Sciatic nerve (tissue), 2 donors: ENCODE measurements at places on chromosomes 7 and 10. TPM values are rescaled to one million over a fixed set of nuclear protein-coding genes. Genes with fewer than 3 reads are reported as not detected.

GRCh38 chr7:24299192-24299591 is 15.2 kb downstream of the NPY start:
- no peak for DNase-seq

GRCh38 chr7:151381348-151382078 is 28.3 kb downstream of the WDR86 start:
- DNase-seq, result peak; percentile 60

GRCh38 chr10:71504570-71504969 is 107.8 kb downstream of the CDH23 start:
- DNase-seq, result no peak

- no peak for DNase-seq
These were observed 1.7 kb upstream of the TRIP6 start for GRCh38 chr7:100865372-100865911.

- DNase-seq, result no peak
These were observed 289.6 kb downstream of the SDHAF3 start for GRCh38 chr7:97407106-97407505.

DNA sequence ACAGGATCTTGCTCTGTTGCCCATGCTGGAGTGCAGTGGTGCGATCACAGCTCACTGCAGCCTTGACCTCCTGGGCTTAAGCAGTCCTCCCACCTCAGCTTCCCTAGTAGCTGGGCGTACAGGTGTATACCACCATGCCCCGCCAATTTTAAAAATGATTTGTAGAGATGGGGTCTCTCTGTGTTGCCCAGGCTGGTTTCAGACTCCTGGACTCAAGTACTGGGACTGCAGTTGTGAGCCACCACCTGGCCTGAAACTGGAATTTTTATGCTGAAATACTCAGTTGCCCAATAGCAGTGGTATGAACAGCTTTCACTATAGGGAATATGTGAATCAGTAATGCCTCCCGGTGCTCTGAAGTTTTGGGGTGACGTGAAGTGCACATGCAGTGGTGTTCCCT is 7.6 kb downstream of the ZRANB1 start:
- DNase-seq, result no peak

DNA sequence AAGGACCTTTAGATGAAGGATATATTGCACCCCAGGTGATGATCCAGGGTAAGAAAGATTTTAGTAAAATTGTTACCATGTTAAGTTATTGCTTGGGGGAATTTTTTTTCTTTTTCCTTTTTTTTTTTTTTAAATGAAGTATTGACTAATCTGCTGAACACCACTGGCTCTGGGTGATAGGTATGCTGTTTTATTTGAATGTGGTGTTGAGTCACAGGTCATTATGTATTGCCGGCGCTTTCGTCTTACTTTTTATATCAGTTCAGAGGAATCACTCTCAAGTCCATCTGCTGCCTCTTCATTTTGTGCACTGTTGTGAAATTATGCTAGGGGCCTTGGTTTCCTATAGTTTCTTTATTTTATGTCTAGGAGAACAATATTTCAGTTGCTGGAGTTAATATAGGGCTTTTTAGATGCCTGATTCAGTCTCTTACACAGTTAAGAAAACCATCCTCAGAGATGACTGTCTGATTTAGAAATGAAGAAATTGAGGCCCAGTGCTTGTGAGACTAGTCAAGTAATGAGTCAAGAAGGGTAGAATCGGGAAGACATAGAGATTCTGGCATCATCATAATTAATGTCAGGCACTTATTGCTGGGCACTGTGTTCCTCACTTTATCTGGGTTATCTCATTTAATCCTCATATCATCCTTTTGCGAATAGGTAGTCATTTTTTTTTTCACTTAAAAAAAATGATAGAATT is 38.7 kb downstream of the NRF1 start:
- no peak for DNase-seq

DNA sequence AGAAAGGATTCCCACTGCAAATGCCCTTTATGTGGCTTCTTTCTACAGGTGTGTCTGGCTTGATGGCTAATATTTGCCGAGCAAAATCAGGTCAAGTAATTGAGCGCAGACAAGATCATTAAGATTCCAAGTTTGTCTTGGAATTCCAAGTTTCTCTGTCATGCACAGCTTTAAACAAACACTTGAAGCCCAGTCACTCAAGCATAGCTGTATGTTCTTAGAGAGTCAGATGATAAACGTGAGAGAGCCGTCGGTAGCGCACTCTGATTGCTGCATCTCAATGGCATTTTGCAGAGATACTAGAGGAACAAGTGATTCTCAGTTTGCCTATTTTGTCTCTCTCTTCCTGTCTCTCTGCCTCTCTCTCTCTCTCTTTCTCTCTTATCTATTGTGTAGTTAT is 658 bp downstream of the DMBT1 start:
- no peak for DNase-seq

DNA sequence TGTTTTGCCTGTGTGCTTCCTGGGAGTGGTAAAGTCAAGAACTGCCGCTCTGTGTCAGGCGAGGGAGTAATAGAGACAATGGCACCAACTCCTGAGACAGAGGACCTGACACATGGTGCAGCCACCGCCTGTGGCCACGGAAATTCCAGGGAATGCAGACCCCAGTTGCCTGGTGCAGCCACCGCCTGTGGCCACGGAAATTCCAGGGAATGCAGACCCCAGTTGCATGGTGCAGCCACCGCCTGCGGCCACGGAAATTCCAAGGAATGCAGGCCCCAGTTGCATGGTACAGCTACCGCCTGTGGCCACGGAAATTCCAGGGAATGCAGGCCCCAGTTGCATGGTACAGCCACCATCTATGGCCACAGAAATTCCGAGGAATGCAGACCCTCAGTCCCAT is 8.7 kb downstream of the DIP2C start:
- DNase-seq, result no peak

Gene SPDYE3
- total RNA-seq, result not detected

Gene CHAT
- not detected for total RNA-seq

Gene LRMDA
- 16.6 TPM for total RNA-seq

Gene DKK1
- total RNA-seq, result 3.3 TPM
